ENCODE measurements at places on chromosomes 13 and 19. TPM values are rescaled to one million over a fixed set of nuclear protein-coding genes. Genes with fewer than 3 reads are reported as not detected.

Gene ZNF681
- 0.30 TPM for polyA plus RNA-seq

Gene ZNF506
- polyA plus RNA-seq, result 7.4 TPM

Gene FGF21
- not detected for polyA plus RNA-seq

DNA sequence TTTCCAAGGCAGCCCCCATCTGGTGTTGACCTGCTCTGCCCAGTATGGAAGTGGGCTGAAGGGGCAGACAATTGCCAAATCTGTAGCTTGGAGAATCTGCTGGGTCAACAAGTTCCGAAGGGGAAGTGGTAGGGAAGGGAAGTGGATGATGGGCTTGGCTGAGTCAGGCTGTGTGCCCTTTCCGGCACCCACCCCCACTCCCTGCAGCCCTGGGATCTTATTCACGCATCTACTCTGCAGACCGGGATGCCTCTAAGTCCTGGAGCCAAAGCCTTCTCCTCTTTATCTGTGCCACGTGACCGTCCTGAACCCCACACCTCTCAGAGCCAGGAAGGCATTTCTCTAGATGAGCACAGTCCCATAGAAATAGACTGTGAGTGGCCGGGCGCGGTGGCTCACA lies 7.5 kb upstream of the C5AR2 start:
- no peaks in the 10 kb centered on the region for H3K27me3 ChIP-seq
- no peaks in the 10 kb centered on the region for H3K36me3 ChIP-seq
- peak overlapping the region; percentile 72 for H3K27ac ChIP-seq
- no peaks in the 10 kb centered on the region for H3K4me1 ChIP-seq
- no peak for DNase-seq

Gene NDUFA3
- polyA plus RNA-seq, result 1,006 TPM

Gene NPHS1
- polyA plus RNA-seq, result 39.7 TPM

Gene ZNF135
- 5.6 TPM for polyA plus RNA-seq

- H3K4me3 ChIP-seq, result no peak overlapping the region
- no peak overlapping the region for H3K27ac ChIP-seq
- DNase-seq, result no peak
- H3K27me3 ChIP-seq, result peaks cover 2% of the 10 kb centered on the region
These were observed 3.0 kb upstream of the KLK10 start for GRCh38 chr19:51022526-51022925.

DNA sequence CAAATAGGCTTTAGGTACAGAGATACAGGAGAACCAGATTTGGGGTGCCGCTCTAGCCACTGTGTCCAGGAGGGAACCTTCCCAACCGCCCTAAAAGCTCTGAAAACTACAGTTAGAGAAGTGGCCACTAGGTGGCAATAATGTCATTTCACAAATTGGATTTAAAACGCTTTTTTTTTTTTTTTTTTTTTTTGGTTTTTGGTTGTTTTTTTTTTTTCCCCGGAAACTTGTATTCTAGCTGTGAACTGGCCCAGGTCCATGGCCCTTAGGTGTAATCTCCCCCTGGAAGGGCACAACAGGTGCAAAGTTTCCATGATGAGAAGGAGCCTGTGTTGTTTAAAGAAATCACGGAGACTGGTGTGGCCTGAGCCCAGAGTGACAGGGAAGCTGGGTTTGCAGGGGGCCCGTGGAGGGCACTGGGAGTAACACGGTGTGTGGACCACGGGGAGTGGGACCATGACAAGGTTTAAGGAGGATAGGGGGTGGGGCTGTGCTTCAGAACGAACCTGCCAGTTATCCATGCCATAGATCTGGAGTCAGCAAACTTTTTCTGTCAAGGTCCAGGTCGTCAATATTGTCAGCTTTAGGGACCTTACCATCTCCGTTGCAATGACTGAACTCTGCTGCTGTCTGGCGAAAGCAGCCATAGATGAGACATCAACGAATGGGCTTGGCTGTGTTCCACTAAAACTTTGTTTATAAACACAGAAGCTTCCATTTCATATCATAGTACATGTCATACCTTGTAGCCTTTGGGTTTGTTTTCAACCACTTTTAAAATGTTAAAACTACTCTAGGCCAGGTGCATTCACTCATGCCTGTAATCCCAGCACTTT lies 10.1 kb downstream of the OR1I1 start:
- peak; percentile 80 for DNase-seq
- peaks cover 2% of the 10 kb centered on the region for H3K27me3 ChIP-seq
- H3K4me3 ChIP-seq, result no peak overlapping the region
- H3K4me1 ChIP-seq, result peaks cover 2% of the 10 kb centered on the region

GRCh38 chr13:87887459-87888123 lies 216.4 kb downstream of the SLITRK5 start:
- DNase-seq, result no peak
- no peak overlapping the region for H3K4me3 ChIP-seq
- no peaks in the 10 kb centered on the region for H3K36me3 ChIP-seq
- no peak overlapping the region for H3K27ac ChIP-seq

Gene SERPINE3
- not detected for polyA plus RNA-seq

GRCh38 chr19:49807058-49807903 lies 5.8 kb downstream of the FUZ start:
- no peak for DNase-seq
- peaks cover 8% of the 10 kb centered on the region for H3K36me3 ChIP-seq
- no peak overlapping the region for H3K27ac ChIP-seq

- H3K4me3 ChIP-seq, result no peak overlapping the region
- no peaks in the 10 kb centered on the region for H3K4me1 ChIP-seq
- H3K27me3 ChIP-seq, result no peaks in the 10 kb centered on the region
These were observed 85.1 kb downstream of the KATNAL1 start for GRCh38 chr13:30222254-30222653.

- DNase-seq, result peak; percentile 99
- peak within 1 kb of the TSS; percentile 97 for H3K27ac ChIP-seq
- no peaks in the 10 kb centered on the region for H3K27me3 ChIP-seq
- H3K4me3 ChIP-seq, result peak within 1 kb of the TSS; percentile 88
These were observed at the start of gene NECTIN2 for GRCh38 chr19:44845612-44846454. Gene NECTIN2, plus strand, starts transcription at chr19:44846297. Its CDS starts 229 bp downstream, at chr19:44846526.

Gene RXFP2
- polyA plus RNA-seq, result not detected

Gene DCT
- polyA plus RNA-seq, result 0.11 TPM

DNA sequence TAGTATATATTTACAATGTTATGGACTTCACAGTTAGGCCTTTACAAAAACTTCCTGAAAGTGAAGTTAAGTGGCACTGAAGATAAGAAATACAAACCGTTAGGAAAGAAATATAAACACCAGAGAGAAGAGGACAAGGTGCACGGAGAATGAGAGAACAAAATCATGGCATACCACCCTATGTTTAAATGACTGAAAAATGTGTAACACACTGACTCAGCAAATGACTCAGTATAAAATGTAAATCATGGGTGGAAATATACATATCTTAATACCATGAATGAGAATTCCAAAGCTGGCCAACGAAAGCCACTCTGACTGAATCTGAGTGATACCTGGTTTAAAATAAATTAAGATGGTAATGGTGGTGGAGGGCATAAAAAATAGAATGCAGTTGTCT lies 260.8 kb downstream of the DNAJC15 start:
- H3K4me3 ChIP-seq, result no peak overlapping the region
- no peaks in the 10 kb centered on the region for H3K27me3 ChIP-seq
- no peak for DNase-seq
- H3K36me3 ChIP-seq, result no peaks in the 10 kb centered on the region
- H3K27ac ChIP-seq, result no peak overlapping the region

Gene RGL3
- 56.9 TPM for polyA plus RNA-seq

GRCh38 chr19:45768655-45768983 lies 433 bp downstream of the SIX5 start:
- no peaks in the 10 kb centered on the region for H3K4me1 ChIP-seq
- H3K4me3 ChIP-seq, result peak overlapping the region; percentile 86
- H3K36me3 ChIP-seq, result no peaks in the 10 kb centered on the region
- peak; percentile 88 for DNase-seq

Gene PNMA8A
- polyA plus RNA-seq, result 12.5 TPM

- H3K36me3 ChIP-seq, result no peaks in the 10 kb centered on the region
- no peak overlapping the region for H3K4me3 ChIP-seq
- no peak for DNase-seq
- no peaks in the 10 kb centered on the region for H3K27me3 ChIP-seq
These were observed 394.1 kb upstream of the NBEA start for GRCh38 chr13:34547929-34548328.

GRCh38 chr13:37385956-37386670 lies 212.5 kb downstream of the POSTN start:
- H3K27me3 ChIP-seq, result no peaks in the 10 kb centered on the region
- H3K4me1 ChIP-seq, result no peaks in the 10 kb centered on the region
- no peak overlapping the region for H3K27ac ChIP-seq
- DNase-seq, result no peak
- H3K36me3 ChIP-seq, result no peaks in the 10 kb centered on the region
- H3K4me3 ChIP-seq, result no peak overlapping the region

GRCh38 chr19:9839415-9839814 lies 4.3 kb downstream of the PIN1 start:
- no peak for DNase-seq
- peaks cover 10% of the 10 kb centered on the region for H3K4me1 ChIP-seq
- H3K27ac ChIP-seq, result no peak overlapping the region
- H3K27me3 ChIP-seq, result no peaks in the 10 kb centered on the region
- peaks cover 8% of the 10 kb centered on the region for H3K36me3 ChIP-seq

Gene TNFRSF19
- 10.1 TPM for polyA plus RNA-seq

Gene CCL25
- polyA plus RNA-seq, result not detected

DNA sequence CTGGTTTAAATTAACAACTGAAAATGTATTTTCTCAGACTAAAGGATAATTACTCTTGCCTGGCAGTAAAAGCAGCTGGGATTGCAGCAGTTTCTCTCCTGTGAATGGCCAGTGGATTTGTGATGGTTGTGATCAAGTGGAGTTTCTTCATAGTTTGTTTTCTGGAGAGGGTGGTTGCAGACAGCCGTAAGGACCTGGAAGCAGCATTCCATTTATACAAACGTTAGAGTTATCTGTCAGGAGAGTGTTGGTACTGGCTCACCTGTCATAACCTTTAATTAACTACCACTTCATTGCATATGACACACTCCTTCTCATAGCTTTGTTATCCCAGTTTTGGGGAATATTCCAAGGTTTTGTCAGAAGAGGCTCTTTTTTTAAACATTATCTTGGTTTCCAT lies 258.4 kb upstream of the SLC10A2 start:
- no peak overlapping the region for H3K4me3 ChIP-seq
- no peaks in the 10 kb centered on the region for H3K36me3 ChIP-seq
- H3K27me3 ChIP-seq, result no peaks in the 10 kb centered on the region
- no peak overlapping the region for H3K27ac ChIP-seq
- no peaks in the 10 kb centered on the region for H3K4me1 ChIP-seq

DNA sequence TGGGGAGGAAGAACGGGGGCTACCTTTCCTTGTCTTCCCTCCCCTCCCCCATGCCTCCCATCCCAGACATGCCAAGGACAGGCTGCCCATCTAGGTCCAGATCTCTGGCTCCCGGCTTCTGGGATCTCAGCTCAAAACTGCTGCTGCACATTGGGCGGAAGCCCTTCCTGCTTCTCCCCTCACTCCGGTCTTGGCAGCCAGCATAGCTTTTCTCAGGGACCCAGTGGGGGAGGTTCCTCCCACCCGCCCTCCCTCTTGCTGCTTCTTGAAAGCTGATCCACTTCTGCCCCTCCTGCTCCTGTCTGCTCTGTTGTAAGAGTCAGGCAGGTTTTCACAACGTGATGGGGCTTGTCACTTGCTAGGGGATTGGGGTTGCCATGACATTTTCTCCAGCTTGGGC lies 21.7 kb upstream of the RNF17 start:
- no peaks in the 10 kb centered on the region for H3K36me3 ChIP-seq
- peak; percentile 74 for DNase-seq
- peaks cover 2% of the 10 kb centered on the region for H3K27me3 ChIP-seq
- H3K27ac ChIP-seq, result no peak overlapping the region
- peaks cover 1% of the 10 kb centered on the region for H3K4me1 ChIP-seq
- no peak overlapping the region for H3K4me3 ChIP-seq

GRCh38 chr13:45433381-45433790 lies 15.2 kb upstream of the SLC25A30 start:
- H3K4me3 ChIP-seq, result no peak overlapping the region
- H3K36me3 ChIP-seq, result no peaks in the 10 kb centered on the region
- DNase-seq, result no peak
- H3K27ac ChIP-seq, result peak overlapping the region; percentile 86
- H3K4me1 ChIP-seq, result peaks cover 5% of the 10 kb centered on the region

- H3K27ac ChIP-seq, result no peak overlapping the region
- no peaks in the 10 kb centered on the region for H3K36me3 ChIP-seq
- no peak overlapping the region for H3K4me3 ChIP-seq
- no peaks in the 10 kb centered on the region for H3K27me3 ChIP-seq
- no peaks in the 10 kb centered on the region for H3K4me1 ChIP-seq
- no peak for DNase-seq
These were observed 13.6 kb downstream of the MEIOSIN start for GRCh38 chr19:45746866-45747265.

- H3K4me1 ChIP-seq, result no peaks in the 10 kb centered on the region
- H3K36me3 ChIP-seq, result no peaks in the 10 kb centered on the region
- no peak overlapping the region for H3K4me3 ChIP-seq
- no peak for DNase-seq
- no peaks in the 10 kb centered on the region for H3K27me3 ChIP-seq
These were observed 25.9 kb upstream of the SLC46A3 start for GRCh38 chr13:28744656-28745055.

DNA sequence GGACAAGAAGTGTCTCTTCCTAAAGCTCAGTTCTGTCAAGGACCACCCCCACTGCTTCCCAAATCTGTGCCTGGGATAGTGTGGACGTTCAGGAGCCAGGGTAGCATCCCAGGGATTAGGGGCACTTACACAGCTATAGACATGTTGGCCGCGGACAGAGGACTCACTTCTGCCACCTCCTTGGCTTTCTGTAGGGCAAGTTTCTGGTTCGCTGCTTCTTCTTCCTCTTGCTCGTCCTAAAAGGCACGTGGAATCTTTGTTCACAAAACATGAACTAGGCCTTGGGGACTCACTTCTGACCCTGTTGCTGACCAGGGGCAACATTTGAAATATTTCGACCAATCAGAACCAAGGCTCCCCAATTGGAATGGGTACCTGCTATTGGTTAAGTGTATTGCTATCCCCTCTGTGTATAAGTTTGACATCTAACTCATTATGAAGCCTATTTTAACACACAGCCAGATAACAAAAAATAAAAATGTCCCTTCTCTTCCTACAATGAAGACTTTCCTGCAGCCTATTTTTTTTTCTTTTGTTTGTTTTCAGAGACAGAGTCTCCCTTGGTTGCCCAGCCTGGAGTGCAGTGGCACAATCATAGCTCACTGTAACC lies 150.3 kb downstream of the IER2 start:
- no peak for DNase-seq
- no peak overlapping the region for H3K27ac ChIP-seq
- H3K4me1 ChIP-seq, result no peaks in the 10 kb centered on the region
- no peak overlapping the region for H3K4me3 ChIP-seq
- H3K36me3 ChIP-seq, result no peaks in the 10 kb centered on the region
- no peaks in the 10 kb centered on the region for H3K27me3 ChIP-seq

Gene TYROBP
- 64.2 TPM for polyA plus RNA-seq

DNA sequence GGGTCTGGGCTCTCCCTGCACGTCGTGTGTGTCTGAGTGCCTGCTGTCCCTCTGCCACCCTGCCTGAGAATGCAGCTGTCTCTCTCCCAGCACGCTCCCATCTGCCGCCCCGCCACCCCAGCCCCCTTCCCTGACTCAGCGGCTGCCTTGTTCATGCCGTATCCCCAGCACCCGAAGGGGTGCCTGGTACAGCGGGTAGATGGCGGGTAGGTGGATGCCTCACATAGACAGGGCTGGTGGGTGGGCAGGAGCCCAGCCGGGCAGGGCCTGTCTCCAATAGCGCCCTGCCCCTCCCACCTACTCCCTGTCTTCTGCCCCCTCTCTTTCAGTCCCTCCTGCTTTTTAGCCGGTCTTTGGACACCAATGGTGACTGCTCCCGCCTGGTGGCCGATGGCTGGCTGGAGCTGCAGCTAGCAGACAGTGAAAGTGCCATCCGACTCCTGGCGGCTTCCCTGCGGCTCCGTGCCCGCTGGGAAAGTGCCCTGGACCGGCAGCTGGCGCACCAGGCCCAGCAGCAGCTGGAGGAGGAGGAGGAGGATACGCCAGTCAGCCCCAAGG lies 30.3 kb downstream of the DHX34 start:
- no peaks in the 10 kb centered on the region for H3K36me3 ChIP-seq
- no peaks in the 10 kb centered on the region for H3K4me1 ChIP-seq
- no peak overlapping the region for H3K27ac ChIP-seq
- DNase-seq, result no peak
- H3K4me3 ChIP-seq, result no peak overlapping the region

All from kidney (tissue), 22 donors.